ENCODE measurements at places on chromosomes 7 and 10.

DNA sequence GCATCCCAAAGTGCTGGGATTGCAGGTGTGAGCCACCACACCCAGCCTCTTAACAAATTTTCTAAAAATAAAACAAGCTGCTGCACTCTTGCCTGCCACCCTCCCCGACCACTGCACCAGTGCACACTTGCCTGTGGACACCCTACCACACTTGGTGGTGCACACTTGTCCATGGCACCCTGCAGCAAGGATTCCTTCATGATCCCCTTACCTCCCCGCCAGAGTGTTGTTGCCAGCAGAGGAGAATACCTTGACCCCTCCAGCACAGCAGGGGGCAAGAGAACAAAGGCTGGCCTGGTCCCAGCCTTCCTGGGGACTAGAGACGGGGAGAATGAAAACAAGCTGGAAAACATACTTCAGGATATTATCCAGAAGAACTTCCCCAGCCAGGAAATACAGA, 65.9 kb upstream of the KCND2 start:
- DNase-seq = no peak

GRCh38 chr7:265192-265997, 24.6 kb upstream of the FOXL3 start:
- no peak for DNase-seq

- no peak for DNase-seq
These were observed 122.5 kb downstream of the FAM53B start for GRCh38 chr10:124621637-124622036.

DNA sequence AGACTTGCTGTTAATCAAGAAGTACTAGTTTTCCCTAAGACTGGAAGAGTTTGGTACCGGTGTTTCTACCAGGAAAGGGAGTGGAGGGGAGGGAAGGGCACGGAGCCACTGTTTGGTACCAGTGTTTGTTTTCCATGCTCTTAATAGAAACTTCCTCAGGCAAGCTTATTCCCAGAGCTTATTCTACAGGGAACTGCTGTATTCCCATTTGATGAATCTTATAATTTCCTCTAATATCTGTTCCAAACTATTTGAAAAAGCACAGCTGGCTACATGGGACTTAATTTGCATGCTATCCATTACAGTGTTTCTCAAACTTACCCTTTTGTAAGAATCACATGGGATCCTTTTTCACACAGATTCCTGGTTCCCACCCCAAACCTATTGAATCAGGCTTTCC, 23.7 kb downstream of the SLC26A4 start:
- no peak for DNase-seq

GRCh38 chr7:111517549-111517951, 44.7 kb downstream of the IMMP2L start:
- no peak for DNase-seq

All from stimulated activated CD4-positive, alpha-beta T cell treated with anti-CD3 and anti-CD28 coated beads, TNF-alpha, amount 100 ng/mL, for 4 hours (primary cell).